Cardiac muscle cell (in vitro differentiated cells and primary cell): ENCODE measurements at places on chromosomes 4 and X.

DNA sequence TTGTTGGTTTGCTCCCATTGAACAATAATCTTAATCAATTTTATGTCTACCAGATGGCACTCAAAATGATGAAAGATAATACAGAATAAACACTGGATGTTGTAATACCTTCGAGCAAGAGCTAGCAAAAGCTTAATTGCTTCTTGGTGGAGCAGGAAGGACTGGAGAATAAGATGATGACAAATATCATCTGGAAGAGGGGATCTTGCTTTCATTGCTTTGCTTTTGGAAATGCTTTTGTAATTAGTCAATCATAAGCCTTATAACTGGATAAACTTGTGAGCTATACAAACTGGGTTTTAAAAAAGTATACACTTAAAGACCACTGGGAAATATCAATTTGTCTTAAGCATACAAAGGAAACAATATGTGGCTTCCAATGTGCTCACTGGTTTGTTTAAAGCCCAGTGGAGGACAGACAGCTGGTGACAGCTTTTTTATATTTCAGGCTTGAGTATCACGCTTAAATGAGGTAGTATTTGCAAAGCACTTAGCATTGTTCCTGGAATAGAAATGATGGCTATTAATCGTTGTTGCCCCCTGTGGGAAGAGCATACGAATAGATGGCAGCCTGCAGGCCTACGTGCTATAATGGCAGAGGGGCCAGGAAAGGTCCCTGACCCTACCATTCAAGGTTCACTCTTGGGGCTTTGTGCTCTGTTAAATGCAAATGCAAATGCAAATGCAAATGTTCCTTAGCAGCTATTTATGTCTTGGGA lies 61.2 kb downstream of the TMEM150C start:
- DNase-seq = peak; percentile 34

DNA sequence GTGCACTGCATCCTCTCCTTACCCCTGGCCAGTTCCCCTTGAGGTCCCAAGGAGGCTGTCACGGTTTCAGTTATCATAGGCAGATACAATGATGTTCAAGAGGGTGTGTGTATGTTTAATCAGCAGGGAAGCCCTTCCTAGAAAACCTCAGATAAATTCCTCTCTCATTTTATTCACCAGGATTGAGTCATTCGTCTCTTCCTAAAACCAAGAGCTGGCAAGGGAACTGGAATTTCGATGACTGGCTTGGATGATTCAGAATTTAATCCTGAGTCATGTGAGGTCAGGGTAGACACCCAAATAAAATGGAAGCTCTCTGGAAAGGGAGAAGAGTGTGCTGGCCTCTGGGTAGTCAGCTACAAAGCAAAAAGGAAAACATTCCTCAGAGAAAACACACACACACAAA lies 106.2 kb upstream of the RAPGEF2 start:
- no peak for DNase-seq

- no peak for DNase-seq
Measured at GRCh38 chr4:24719615-24720014, 75.8 kb upstream of the SOD3 start.

DNA sequence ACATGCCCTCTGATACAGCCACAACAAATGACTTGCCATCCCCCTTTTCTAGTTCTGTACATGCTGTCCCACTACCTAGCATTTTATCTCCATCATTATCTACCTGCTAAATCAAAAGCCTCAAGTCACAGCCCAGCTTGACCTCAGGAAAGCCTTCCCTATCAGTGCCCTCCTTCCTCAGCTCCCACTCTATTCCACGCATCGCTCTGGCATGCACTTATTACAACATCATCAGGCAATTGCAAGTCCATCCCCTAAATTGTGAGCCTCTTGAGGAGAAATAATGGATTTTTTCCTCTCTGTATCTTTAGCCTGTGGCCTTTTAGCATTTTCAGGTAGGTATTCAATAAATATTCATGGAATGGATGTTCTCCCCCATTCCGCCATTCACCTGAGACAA lies 5.7 kb downstream of the ARL13A start:
- no peak for DNase-seq

DNA sequence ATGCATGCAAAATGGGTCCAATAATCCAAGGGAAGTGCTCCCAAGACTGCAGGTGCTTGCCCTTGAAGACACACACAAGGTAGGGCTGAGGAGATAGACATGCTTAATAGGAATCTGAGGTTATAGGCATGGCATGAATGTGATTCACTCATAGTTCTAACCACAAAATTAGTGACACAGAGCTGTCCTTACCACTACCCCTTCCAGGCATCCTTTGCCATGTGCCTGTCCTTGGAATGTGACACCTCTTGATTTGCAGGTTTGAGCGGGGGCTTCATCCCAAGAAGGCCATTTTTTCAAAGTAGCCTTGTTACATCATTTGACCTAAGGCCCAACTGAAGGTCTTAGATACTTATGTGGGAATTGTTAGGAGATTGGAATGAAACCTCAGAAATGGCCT lies 112.5 kb downstream of the CCNG2 start:
- DNase-seq = no peak

- DNase-seq = no peak
Measured at GRCh38 chrX:124605511-124605910, 259.1 kb downstream of the SH2D1A start.

- peak; percentile 83 for DNase-seq
Measured at GRCh38 chr4:151325111-151325948, at the start of gene SH3D19. Gene SH3D19 (minus strand): TSS chr4:151325605. CDS start chr4:151325352, 253 bp downstream.

- DNase-seq = no peak
Measured at GRCh38 chr4:105843941-105844340, 51.3 kb upstream of the NPNT start.

GRCh38 chr4:63580796-63581475 lies 828.3 kb downstream of the TECRL start:
- no peak for DNase-seq

DNA sequence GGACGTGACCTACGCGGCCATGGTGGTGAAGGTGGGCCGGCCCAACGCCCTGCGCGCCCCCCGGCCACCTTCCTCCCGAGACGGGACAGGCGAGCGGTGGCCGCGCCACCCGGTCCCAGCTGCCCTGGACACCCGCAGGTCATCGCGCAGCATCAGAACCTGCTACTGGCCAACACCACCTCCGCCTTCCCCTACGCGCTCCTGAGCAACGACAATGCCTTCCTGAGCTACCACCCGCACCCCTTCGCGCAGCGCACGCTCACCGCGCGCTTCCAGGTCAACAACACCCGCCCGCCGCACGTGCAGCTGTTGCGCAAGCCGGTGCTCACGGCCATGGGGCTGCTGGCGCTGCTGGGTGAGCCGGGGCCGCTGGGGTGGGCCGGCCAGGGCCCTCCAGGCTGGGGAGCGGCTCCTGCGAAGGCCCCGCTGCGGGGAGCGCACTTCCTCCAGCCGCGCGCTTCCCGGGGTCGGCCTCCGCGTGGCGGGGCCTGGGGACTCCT lies 9.0 kb upstream of the SLC26A1 start:
- peak; percentile 61 for DNase-seq

GRCh38 chrX:133989490-133989889 lies 4.1 kb upstream of the GPC3 start:
- DNase-seq = no peak

DNA sequence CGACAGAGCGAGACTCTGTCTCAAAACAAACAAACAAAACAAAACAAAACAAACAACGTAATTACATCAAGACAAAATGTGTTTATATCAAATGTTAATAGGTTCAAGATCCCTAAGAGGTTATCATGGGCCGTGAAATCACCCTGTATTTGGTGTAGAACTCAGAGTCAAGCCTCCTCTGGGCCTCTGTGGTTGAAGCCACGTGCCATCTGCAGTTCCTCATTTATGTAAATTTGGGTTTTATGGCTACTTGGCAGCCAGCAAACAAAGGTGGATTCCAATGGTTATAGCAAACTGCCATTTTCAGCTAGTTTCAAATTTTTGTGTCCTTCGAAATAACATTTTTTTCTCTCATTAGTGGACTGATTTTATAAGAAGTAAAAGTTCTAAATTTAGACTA lies 16.4 kb downstream of the NSDHL start:
- no peak for DNase-seq

DNA sequence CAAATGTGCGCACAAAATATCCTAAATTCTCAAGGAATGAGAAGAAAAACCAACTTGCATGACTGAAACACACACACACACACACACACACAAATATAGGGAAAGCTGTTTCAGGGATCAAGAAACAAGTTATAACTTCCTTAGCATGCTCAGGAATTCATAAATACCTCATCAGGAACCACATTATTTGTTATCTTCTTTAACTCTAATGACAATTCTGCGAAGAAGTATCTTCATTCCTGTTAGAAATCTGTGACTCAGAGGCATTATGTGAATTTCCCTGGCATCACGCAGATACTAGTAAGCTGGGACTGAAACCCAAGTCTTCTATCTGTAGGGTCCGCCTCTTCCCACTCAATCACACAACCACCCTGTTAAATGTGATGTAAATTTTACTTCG lies 30.3 kb downstream of the TMPRSS11A start:
- DNase-seq = no peak

DNA sequence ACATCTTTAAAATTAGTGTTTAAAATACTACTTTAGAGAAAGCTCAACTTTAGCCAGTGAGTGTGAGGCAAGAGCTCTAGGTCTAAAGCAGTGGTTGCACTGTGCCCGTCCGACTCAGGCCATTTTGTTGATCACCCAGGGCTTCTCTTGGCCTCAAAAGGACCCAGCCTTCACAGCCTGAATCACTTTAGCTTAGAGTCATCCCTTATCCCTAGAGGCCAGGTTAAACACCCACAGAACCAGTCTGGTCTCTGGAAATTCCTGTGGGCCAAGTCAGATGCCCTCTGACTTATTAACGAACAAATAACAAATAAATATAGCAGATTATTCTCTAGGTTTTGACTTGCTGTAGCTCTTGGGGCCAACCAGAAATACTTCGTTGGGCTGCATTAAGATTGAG lies 102.3 kb downstream of the WWC2 start:
- DNase-seq = no peak

DNA sequence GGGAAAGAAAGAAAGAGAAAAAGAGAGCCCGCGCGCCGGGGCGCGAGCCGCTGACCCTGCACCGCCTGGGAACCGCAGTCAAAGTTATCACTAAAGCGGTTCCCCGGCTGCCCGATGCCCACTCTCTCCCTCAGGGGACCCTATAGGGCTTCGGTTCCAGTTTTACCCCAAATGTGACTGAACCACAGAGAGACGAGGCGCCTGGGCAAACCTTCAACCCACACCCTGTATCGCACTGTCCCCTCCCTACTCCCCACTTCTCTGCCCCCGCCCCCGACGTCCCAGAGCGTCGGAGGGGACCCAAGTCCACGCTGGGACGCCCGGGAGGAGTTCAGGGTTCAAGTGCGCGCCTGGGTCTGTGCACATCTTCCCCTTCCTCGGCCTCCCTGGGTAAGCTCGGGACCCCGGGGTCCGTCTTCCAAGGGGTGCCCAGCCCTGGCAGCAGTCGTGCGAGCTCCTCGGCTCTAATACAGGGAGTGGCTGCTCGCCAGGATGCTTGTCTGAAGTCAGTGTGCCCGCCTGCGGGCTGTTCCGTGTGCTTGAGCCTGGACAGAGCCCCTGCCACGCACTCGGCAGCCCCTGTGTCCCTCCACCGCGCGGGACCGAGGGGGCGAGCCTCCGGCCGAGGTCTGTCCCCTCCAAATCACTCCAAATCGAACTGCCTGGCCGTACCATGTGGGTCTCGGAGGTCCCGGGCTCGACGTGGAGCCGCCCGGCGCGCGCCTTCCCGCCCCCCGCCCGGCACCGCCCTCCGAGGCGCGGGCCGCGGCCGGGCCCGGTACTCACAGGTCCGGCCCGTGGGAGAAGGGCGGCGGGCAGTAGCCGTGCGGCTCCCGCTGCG lies 960 bp downstream of the TRPC3 start:
- peak; percentile 11 for DNase-seq

GRCh38 chrX:150680974-150681373 lies 12.2 kb upstream of the MTMR1 start:
- DNase-seq = peak; percentile 29

DNA sequence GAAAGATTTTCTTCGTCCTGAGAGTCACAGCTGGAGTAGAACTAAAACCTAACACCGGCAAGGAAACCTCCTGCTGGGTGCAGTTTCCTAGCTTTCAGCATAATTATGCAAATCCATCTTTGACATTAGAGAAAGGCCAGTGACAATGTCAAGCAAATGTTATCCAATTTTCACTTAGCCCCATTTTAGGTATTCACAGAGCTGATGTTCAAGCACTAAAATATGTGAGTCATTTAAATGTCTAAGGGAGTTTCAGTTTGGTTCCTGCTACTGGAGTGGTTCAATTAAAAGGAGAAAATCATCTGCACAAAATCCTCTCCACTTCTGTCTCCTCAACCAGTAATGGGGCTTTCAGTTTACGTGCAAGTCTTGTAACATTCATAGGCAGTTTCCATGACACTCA lies 37.1 kb upstream of the AMOT start:
- DNase-seq = no peak

DNA sequence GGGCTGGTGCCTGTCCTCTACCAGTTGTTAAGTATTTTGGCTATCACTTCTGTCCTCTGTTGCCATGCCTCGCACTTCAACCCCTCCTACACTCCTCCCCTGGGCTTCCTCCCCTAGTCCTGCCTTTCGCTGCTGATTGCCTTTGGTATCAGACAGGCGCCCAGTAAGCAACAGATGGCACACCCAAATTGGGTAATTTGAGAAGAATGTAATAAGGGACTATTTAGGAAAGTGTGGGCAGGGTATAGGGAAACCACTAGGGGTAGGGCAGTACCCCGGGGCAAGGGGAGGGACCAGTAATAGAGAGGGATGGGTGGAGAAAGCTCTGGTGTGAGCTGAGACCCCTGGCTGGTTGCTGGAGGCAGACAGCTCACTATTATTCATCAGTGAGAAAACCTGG lies 172.7 kb upstream of the USP9X start:
- no peak for DNase-seq

DNA sequence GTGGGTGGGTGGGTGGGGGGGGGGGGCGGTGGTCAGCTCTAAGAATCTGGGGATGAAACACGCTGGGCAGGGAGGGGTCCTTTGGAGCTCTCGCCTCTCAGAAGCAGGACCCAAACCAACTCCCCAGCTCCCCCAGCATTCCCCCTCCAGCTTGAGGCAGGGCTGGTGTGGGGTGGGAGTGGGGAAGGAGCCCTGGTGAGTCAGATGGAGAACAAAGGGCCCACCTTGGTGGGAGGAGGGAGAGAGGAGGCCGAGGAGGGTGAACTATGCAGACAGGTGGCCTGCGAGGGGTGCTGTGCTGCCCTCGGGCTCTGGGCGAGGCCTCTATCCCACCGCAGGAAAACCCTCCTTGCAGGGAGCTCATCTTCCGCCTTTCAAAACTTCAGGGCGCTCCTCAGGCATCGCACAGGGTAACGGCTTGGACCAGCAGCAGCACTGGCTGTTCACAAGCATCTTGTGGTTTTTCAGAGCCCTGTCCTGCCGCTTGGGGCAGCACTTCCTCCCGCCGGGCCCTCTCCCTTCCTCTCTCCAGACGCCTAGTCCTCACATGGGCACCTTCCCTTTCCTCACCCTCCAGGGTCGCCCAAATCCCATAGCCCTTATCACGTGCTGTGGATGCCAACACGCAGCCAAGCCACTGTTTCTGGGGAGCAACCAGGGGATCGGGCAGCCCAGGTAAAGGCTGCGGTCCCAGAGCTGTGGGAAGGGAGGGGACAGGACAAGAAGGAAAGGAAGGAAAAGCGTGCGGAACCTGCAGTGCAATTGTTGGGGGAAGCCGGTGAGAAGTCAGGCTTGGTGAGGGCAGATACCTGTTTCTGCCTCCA lies 34.0 kb upstream of the GRPEL1 start:
- DNase-seq = peak; percentile 73

- no peak for DNase-seq
Measured at GRCh38 chrX:97844161-97844560, 960.5 kb downstream of the RPA4 start.
